Stimulated activated CD8-positive, alpha-beta memory T cell treated with anti-CD3 and anti-CD28 coated beads, Interleukin-4, amount 100 ng/mL, for 1 hour (primary cell): ENCODE measurements at places on chromosomes 6 and 20.
A peak's percentile ranks its signal among the peaks of the same experiment; 100 is the strongest.

DNA sequence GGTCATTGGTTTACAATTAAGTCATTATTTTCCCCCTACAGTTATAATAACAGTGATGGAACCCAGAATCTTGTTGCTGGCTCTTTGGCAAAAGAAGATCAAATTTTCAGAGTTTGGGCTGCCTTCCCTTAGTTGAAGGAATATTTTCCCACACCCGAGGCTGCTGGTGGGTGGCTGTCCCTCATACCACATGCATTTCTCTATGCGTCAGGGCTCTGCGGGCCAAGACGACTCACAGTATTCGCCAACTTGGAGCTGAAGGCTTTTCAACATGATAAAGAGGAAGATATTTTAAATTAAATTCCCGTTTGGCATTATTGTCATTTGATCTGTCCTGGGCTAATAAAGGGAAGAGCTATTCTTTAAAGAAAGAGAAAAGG is 102.2 kb upstream of the SASH1 start:
- DNase-seq = no peak

DNA sequence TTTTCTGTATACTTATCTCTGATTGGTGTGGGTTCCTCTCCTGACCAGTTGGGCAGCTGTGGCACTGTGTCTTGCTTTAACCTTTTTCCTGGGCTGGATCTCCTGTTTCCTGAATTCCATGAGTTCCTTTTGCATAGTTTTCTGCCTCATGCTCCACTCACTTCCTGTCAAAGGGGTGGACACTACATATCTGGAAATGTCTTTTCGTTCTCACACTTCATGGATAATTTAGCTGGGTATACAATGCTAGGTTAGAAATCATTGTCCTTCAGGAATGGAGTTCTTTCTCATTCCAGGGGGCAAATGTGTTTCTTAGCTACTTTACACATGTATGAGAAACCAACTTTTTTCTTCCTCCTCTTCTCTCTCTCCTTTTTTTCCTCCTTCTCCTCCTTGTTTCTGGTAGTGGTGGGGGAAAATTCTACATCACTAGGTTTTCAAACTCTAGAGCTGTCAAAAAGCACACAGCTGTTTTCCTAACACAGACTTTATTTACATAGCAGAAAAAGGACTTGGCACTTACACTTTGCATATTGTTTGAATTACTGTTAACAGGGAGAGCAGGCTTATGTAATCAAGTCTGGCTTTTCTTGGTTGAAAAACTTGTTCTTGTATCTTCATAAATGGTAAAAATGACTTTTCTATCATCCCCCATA is 9.0 kb upstream of the DDX27 start:
- DNase-seq = no peak

DNA sequence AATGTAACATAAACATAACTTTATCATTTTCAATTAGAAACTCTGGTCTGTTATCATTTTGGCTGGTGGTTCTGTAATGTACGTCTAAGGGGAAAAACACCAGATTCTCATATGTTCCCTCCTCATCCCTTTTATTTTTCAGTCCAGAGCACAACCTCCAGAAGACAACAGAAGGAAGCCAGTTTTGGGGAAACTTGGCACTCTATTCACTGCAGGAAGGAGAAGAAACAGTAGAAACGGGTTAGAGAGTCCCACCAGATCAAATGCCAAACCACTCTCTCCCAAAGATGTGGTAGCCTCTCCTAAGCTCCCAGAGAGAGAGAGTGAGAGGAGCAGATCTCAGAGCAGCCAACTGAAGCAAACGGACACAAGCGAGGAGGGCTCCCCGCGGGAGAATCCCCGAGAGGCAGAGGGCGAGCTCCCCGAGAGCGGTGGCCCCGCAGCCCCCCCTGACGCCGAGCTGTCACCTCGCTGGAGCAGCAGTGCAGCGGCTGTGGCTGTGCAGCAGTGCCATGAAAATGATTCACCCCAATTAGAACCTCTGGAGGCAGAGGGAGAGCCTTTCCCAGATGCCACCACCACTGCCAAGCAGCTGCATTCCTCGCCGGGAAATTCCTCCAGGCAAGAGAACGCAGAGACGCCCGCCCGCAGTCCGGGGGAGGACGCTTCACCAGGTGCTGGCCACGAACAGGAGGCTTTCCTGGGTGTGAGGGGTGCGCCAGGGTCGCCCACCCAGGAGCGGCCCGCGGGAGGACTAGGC is 117.8 kb downstream of the RTN4IP1 start:
- peak; percentile 23 for DNase-seq

- DNase-seq = no peak
Observed at GRCh38 chr20:1946762-1947534, 46.9 kb downstream of the PDYN start.
